ENCODE measurements at places on chromosomes 7 and 10.

DNA sequence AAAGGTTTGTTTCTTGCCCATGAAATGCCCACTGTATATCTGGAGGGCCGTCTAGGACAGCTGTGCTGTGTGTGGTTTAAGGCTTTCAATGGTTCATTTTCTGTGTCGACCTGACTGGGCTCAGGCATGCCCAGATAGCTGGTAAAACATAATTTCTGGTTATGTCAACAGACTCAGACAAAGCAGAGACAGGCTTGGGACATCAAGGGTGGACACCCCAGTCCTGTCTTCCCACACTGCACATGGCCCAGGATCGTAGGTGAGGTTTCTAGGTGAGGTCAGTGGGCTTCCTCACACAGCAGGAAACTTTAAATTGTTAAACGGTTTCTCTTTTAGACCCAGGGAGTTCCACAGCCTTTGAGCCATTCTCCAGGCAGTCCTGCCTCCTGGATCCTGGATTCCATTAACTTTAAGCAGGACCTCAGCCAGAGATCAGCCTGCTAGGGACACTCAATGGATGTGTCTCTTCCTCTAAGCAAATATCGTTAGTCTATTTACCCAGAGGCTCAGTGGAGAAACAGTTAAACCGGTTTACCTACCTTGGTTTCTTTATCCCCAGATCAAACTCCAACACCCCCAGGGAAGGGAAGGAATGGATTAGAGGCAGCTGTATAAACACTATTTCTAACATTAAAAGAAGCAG, 66.4 kb downstream of the ST8SIA6 start:
- DNase-seq = no peak

DNA sequence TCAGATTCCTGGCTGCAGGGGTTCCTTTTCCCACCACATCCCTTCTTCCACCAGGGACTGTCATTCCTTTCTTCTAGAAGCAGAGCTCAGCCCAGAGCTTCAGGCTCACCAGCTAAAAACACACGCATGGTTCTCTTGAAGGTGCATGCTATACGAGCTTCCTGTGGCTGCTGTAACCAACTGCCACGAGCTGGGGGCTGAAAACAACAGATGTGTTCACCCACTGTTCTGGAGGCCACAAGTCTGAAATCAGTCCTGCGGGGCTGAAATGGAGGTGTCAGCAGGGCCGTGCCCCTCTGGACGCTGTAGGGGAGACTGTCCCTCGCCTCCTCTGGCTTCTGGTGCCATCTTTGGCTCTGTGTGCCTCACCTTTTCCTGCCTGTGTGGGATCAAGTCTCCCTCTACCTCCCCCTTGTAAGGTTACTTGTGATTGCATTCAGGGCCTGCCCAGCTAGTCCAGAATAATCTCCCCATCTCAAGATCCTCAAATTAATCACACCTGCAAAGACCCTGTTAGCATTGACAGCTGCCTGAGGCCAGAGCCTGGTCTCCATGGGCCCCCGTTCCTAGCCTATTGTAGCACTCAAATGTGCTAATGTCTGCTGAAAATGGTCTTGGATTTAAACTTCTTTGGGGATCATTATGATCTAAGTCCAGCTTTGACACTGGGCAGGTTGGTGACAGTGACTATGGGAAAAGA, 13.7 kb downstream of the RAB19 start:
- no peak for DNase-seq

- DNase-seq = no peak
Observed at GRCh38 chr7:39827571-39827970, 122.5 kb upstream of the CDK13 start.

DNA sequence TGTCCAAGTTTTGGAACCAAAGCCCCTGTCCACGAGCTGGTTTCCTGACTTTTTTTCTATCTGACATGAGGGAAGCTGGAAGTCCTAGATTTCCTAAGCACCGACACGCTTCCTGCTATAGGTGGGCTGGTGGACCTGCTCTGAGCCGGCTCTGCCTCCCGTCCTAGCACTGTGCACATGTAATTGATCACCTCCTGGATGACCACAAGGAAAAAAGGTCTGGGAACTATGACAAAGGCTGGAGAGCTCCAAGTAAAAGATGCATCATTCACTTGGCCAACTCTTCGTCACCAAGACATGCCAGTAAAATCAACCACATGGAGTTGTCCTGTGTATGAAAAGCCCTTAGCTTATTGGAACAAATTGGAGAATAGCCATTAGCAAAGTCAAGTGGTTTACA, 104.8 kb downstream of the ITIH5 start:
- no peak for DNase-seq

DNA sequence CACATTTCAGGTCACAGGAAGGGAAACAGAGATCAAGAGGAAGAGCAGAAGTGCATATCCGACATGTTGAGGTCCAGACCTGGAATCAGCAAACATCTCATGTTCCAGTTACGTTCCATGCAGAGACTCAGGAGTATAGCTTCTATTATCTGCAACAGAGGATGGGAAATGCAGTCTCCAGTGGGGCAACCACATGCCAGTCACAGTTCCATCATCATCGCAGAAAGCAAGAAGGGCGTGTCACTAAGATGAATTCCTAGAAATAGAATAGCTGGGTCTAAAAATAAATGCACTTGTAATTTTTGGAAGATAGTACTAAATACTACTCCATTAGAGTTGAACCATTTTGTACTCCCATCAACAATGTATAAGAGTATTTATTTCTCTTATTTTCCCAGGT, 133.2 kb upstream of the MDFIC start:
- no peak for DNase-seq

GRCh38 chr10:86636311-86636710, 18.0 kb upstream of the OPN4 start:
- DNase-seq = no peak

DNA sequence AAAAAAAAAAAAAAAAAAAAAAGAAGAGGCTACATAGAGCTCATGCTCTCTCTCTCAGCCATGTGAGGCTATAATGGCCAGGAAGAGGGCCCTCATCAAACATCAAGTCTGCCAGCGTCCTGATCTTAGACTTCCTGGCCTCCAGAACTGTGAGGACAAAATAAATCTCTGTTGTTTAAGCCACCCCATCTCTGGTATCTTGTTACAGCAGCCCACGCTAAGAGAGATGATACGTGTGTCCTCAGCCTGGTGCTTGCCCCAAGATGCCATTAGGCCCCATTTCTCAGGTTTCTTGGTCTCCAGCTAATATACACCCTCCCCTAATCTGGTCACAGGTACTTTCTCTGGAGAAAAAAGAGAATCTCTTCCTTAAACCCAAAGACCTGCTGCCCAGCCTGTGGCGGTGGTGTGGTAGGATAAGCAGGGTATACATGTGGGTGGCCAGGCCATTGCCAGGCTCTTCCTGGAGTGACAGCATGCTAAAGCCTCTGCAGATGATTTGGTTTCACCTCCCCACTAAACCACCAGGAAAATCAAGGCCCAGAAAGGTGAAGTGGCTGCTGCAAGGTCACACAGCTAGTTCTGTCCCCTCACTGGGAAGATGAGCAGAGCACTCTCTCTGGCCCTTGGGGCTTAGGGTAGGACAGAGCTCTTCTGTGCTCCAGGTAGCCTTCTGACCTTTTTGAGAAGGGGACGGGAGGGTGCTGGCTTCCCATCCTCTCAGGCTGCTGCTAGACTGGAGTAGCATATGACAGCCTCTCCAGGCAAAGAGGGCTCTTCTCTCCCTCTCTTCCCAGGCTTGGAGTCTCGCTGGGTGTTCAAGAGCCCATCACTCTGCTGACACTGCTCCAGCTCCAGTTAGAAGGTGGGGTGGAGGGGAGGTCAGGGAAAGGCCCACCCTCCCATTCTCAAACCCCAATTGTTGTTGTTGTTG, 5.2 kb downstream of the SPOCK2 start:
- DNase-seq = no peak

DNA sequence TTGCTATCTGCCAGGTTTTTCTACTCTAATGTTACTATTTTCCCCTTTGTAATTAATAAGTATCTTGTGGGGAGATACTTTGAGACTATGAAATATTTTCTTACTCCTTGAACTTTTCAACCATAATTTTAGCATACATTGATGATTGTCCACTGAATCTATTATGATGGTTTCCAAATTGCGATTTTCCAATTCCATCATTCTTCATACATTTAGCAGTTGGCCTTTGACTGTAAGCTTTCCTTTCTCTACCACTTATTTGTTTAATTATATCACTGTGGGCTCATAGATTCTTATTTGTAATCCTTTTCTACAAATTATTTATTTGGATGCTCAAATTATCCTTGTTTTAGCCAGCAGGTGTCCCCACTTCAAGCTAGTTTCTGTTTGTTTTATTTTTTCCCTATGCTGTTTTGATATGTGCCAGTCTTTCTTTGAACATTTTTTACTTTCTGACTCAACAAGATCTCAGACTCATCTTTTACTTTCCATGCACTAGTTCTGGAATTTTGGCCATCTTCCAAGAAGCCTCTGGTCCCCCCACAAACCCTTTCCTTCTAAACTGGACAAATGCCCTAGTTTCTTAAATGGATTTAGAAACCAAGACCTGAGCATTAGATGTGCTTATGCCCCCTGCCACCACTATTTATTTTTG, 11.4 kb upstream of the MRPS16 start:
- peak; percentile 61 for DNase-seq

DNA sequence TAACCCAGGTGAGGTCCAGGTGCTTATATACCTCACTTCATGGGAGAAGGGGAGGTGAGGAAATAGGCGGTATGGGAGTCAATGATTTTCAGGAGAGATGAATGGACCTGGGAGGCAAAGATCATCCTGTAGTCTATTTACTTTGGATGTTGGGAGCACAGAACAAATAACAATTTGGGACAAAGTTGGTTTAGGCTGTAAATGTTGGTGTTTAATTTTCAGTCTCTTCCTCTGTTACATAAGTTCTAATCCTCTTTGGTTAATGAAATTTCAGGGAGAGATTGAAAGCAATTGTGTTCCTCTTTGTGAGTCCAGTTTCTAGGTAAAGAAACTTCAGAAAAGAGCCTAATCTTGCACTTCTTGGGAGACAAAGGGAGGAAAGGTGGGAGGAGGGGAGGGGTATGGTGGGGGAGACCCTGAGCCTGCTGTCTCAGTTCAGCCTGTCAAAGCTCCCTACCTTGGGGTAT, 46.9 kb downstream of the AKR1C4 start:
- no peak for DNase-seq

- DNase-seq = no peak
Observed at GRCh38 chr7:15043931-15044330, 141.4 kb upstream of the DGKB start.

DNA sequence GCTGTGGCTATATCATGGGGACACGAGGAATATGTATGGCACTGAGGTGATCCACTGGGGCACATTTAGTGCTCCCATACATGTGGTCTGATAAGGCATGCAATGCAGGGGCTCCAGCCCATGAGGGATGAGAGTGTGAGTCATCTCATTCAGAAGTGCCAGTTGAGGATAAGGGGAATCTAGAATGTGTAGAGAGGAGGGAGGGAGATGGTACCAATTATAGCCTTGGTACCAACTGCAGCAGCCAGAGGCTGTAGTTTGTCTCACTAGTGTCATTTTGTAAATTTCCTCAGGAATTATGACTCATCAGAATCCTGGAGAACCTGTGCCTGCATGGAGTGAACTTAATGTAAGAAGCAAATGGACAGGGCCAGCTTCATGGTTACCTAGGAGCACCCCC, 46.2 kb downstream of the LAMB4 start:
- peak; percentile 35 for DNase-seq

DNA sequence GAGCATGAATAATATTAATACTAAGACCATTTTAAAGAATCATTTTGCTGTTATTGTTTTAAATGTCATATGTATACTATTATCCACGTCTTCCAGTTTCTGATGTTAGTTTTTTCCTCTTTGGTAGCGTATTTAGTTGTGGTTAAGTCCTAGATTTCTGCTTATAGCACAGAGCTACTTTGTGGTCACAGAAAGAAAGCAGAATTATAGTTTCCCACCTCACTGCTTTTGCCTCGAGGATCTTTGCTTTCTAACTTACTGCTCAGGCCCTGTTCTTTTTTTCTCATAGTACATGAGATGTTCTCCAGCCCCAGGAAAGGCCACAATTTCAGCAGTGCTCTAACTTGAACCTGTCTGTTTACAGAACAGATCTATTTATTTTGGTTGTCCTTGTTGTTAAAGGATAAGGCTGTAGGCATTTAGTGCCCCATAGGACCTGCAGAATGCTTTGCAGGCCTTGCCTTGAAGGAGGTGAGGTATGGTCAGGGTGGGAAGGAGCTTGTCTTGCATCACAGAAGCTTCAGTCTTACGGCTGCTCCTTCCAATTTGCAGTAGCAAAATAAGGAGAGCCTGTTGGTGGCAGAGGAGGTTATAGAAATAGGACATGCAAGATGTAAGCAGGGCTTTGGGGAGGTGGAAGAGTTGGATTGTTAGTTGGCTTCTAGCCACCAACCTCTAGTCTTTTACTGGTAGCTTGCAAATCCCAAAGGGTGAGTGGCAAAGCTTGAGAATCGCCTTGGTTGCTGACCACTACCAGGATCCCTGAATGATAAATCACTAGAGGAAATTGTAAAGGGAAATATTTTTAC, 129.1 kb downstream of the LRRC4 start:
- DNase-seq = peak; percentile 10

GRCh38 chr10:91887272-91888076, 21.8 kb downstream of the FGFBP3 start:
- DNase-seq = peak; percentile 56

- no peak for DNase-seq
Observed at GRCh38 chr7:34225193-34225592, 319.9 kb downstream of the BMPER start.

DNA sequence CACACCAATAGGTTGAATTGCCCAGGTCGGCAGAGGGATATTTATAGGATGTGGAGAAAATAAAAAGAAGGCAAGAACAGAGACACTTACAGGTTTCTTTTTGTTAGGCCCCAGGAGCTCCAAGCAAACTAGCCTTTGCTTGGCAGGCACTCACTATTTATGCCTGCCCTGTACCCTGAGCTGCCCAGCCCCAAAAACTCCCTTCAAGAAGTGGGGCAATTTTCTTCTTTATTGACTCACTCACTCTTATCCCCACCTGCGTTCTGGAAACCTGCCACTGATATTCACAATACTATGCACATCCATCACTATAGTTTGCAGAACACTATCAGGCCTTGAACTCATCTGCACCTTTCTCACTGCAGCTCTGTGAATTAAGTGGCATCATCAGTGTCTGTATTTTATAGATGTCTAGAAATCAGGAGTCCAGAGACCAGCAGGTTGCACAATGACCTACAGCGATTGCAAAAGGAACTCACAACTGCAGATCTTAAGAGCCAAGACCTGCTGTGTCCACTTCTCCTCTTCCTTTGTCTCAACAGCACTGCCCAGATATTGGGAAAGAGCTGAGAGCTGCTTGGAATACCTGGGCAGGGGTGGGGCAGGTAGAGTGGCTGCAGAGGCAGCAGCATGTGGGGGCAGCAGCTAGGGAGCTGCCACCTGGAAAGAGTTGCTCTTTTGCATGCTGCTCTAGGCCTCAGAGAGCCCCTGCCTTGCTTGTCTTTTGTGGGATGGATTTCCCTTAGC, at the start of gene SFTPD:
Gene SFTPD, minus strand, starts transcription at position 130 of the 747 bp plus-strand sequence. CDS start 2,446 bp downstream, outside the sequence.
- no peak for DNase-seq

All from fibroblast of skin of abdomen (primary cell).